AG09309 (cell line): ENCODE measurements at places on chromosomes 2 and 18.

- DNase-seq = no peak
Measured at GRCh38 chr2:51350100-51350499, 318.2 kb upstream of the NRXN1 start.

DNA sequence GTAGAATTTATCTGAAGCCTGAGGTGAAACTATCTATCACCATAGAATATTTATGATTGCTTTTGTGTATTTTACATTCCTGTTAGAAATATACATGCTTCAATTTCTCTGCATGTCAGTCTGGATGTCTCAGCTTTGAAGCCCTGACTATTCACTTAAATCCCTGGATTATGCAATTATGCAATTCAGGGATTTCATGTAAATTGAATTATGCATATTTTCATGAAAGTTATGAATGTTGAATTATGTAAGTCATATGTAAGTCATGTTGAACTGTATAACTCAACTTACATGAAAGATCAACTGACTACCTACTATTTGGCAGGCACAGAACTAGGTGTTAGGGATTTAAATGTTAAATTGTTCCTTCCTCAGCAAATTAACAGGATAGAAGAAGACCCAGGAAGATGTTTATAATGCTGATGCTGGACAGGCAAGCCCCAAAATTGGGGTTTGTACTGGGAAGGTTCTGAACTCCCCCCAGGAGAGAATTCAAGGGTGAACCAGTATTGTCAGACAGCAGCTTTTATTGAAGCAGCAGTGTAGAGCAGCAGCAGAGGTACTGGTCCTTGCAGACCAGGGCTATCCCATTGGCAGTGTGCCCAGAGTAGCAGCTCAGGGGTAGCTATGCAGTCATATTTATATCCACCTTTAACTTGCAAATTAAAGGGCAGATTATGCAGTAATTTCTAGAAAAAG, 236.5 kb downstream of the ZNF804A start:
- no peak for DNase-seq

DNA sequence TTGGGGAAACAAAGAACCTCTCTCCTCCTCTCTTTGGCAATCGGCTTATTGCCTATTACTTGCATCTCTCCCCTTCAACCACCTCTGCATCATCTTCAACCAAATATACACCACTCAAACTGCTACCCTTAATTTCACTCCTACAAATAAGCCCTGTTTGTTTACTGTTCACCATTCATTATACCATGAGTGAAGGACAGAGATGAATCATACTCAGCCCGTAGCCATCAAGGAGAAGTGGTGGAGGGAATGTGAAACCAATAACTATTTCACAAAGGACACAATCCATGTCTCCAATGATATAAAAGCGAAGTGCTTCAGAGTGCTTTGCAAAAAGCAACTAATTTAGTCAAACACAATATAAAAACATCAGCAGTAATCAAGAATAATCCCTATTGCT, 76.8 kb downstream of the CACNB4 start:
- DNase-seq = no peak

DNA sequence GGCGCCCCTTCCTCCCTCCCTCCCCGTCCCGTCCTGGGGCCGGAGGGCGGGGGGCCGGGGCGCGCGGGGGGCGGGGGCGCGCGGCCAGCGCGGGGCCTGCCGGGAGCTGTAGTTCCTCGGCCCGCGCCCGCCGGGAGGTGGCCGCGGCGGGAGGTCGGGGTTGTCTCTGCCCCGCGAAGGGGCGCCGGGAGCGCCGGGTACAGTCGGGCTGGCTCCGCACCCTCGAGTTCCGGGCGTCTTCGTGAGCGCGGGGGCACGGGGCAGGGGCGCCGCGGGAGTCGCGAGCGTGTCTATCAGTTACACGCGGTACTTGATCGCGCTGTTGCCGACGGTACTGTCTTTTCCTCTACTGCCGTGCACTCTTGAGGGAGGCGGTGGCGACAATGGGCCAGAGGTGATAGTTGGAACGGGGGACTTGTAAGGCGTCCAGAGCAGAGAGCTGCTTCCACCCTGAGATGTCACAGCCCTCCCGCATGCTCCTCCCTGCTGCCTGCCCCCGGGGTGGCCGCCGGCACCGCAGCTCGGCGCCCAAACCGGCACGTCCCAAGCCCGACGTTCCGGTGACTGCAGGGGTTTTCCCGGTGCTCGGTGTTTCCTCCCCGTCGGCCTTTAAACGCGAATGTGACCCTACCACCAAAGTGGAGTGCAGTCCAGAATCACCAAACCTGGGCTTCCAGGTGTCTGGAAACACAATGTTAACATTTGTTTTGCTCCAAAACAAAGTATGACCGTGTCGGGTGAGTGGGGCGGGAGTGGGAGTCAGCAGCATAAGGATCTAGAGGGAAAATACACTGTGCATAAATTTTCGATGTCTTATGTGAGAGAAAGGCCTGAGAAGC, at the start of gene PRKD3:
Gene PRKD3, minus strand, starts transcription at position 48 of the 839 bp plus-strand sequence. CDS start 8,309 bp downstream, outside the sequence.
- no peak for DNase-seq

GRCh38 chr2:19762142-19762541, 139.6 kb downstream of the TTC32 start:
- DNase-seq = no peak

DNA sequence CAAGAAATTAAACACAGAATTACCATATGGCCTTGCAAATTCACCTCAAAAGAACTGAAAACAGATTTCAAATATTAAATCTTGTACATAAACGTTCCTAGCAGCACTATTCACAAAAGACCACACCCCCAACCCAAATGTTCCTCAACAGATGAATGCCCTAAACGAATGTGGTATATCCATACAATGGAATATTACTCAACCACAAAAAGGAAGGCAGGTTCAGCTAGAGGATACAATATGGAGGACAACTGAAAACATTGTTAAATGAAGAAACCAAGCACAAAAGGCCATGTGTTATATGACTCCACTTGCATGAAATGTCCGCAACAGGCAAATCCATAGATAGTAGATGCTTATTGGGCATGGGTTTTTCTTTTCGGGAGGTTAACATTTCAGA, 61.7 kb downstream of the PPP4R1 start:
- no peak for DNase-seq

DNA sequence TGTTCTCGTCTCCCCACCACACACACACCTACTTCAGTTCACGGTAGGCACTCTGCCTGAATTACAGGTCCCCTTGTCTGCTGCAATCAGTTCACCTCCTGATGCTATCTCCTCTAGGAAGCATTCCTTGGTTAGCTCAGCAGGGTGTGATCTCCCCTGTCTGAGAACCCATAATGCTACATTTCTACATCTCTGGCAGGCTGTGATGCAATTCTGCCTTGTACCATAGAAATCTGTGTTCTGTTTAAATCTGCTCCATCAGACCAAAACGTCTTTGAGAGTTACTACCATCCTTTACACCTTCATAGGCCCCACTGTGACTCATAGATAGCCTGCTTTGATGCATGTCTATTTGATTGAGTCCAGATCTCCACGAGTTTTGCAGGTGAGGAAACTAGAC, 103.9 kb downstream of the TTC32 start:
- no peak for DNase-seq

GRCh38 chr2:146579147-146579930, 1265.5 kb upstream of the ACVR2A start:
- DNase-seq = no peak

DNA sequence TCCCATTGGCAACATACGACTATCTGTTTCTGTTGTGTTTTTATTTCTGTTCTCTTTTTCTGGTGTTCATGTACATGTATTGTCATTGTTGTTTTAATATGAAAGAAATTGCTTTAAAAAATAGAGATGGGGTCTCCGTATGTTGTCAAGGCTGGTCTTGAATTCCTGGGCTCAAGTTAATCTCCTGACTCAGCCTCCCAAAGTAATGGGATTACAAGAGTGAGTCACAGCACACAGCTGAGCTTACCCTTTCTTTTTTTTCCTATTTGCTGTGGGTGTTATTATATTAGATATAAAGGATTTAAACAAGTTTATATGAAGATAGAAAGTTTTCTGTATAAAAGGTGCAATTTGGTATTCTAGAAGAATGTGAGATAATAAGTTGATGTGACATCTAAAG, 554.6 kb downstream of the DSC3 start:
- no peak for DNase-seq

DNA sequence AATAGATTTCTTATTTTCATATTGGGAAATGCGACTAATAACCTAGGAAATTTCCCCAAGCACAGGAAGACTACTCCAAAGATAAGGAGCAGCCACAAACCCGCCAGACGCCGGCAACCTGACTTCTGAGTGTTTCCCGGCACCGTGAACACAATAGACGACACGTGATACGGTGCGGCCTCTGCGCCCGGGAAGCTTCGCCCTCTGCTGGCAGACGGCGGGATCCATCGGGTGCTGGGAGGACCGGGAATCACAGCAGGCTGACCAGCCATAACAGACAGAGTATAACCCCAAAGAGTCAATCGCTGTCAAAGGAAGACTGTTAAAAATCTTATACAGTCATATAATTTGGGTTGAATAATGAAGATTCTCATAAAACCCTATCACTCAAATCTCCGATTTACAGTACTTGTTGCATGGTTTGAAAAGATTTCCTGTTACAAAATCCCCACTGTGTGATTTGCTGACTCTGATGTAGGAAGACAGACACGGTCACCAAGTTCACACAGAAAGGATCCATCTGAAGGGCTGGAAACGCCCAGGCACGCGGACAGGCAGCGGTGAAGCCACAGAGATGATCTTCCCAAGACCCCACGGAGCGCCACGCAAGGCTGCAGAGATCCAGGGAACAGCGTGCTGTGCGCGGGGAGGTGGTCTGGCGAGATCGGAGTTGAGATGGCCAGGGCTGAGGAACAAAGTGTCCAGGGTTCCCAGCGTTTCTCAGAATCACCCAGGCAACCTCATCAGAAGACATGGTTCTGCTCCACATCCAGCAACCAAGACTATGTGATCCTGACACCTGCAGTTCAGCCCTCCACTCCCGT, 73.8 kb downstream of the EIPR1 start:
- peak; percentile 38 for DNase-seq

GRCh38 chr2:120845277-120845676, 109.6 kb downstream of the GLI2 start:
- no peak for DNase-seq

DNA sequence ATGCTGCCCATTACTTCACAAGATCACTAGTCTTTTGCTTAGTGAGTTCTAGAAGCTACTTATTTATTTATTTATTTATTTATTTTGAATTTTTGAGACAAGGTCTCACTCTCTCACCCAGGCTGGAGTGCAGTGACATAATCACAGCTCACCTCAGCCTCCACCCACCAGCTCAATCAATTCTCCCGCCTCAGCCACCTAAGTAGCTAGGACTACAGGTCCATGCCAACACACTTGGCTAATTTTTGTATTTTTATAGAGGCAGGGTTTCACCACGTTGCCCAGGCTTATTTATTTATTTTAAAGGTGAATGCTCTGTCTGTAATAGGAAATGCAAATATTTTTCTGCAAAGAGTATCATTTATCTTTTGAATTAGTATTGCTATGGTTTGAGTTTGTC, 67.7 kb downstream of the ATAD2B start:
- no peak for DNase-seq

- no peak for DNase-seq
Measured at GRCh38 chr18:3970929-3971328, 484.2 kb downstream of the DLGAP1 start.

GRCh38 chr2:127515383-127515915, 10.8 kb downstream of the IWS1 start:
- DNase-seq = peak; percentile 16

DNA sequence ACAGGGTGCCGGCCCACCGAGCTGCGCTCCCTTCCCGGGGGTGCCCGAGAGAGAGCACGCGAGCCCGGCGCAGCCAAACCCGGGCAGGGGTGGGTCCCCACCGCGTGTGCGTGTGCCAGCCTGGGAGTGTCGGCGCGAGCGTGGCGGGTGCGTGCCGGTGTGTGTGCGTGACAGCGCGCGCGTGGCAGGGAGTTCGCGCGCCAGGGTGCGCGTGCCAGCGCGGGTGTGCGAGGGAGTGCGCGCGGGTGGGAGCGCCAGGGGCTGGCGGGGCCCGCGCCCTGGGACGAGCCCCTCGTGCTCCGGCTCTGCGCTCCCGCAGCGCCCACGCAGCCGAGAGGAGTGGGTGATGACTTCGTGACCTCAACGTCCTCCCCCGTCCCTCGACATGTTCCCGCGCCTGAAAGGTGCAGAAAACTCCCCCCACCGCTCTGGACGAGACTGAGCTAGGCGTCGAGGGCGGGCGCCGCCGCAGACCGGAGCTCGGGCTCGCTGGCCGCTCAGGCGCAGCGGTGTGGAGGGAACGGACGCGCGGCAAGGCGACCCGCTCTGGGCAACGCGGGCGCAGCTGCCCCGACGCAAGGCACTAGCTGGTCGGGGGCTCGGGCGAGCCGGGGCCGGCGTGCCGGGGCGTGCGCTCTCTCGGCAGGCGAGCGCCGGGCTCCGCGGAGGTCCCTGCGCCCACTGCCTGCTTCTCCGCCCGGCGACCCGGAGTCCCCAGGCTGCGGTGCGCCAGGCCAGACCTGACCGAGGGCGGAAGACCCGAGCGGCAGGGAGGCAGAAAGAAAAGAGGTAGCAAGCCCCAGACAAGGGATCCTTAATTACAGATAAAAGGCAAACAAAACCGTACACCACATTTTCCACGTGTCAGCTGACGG, 582.8 kb downstream of the ZEB2 start:
- DNase-seq = no peak

- peak; percentile 85 for DNase-seq
Measured at GRCh38 chr18:32920796-32921787, 148.3 kb upstream of the KLHL14 start.

DNA sequence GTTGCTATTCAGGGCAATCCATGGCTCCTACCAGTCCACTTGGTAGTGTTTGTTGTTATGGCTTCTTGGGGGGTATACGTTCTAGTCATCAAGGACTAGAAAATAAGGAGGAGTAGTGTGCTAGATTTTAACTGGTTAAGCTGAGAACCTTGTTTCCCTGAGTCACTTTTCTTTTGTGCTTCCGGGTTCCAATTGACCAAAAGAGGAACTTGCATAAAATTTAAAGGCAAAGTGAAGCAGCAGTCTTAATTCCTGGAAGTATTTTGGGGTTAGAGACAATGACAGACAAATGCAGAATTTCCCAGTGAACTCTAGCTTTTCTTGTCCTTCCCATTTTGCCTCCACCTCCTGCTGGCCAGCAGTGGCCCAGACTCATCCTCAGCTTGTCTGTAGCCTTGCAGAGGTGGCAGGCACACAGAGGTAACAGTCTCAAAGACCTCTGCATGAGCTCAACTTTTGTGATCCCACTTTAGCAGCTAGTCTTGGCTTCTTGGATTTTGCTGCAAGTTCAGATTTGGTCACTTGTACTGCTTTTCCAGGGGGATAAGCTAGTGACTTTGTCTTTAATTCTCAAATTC, 1105.8 kb upstream of the NXPH2 start:
- DNase-seq = no peak

- DNase-seq = no peak
Measured at GRCh38 chr18:50105027-50105426, 89.9 kb downstream of the MYO5B start.

- DNase-seq = no peak
Measured at GRCh38 chr2:29009711-29010677, 28.9 kb downstream of the TOGARAM2 start.

DNA sequence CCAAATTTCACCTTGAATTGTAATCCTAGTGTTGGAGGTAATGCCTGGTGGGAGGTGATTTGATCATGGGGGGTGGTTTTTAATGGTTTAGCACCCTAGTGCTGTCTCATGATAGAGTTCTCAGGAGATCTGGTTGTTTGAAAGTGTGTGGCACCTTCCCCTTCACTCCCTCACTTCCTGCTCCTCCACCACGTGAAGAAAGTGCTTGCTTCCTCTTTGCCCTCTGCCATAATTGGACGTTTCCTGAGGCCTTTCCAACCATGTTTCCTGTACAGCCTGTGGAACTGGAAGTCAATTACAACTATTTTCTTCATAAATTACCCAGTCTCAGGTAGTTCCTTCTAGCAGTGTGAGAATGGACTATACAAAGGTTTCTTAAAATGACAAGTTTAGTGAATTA, 251.8 kb upstream of the NETO1 start:
- no peak for DNase-seq
